ENCODE measurements at places on chromosomes 2 and 18.

DNA sequence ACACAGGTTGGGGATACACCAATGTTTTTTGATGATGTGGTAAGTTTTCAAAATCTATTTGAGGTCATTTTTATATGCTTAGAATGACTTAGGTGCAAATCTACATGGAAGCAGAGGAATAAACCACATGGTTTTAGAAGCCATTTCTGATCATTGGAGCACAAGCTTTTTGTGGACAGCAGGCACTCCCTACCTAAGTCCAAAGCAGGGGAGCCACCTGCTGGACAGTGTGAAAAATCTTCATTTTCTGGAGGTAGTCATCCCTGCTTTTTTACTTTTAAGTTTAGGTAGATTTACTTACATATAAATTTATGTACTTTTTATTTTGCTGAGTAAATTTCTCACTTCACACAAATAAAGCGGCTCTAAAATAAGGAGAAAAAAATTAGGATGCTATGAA lies 323.2 kb downstream of the PLCL1 start:
- peak; percentile 67 for DNase-seq

DNA sequence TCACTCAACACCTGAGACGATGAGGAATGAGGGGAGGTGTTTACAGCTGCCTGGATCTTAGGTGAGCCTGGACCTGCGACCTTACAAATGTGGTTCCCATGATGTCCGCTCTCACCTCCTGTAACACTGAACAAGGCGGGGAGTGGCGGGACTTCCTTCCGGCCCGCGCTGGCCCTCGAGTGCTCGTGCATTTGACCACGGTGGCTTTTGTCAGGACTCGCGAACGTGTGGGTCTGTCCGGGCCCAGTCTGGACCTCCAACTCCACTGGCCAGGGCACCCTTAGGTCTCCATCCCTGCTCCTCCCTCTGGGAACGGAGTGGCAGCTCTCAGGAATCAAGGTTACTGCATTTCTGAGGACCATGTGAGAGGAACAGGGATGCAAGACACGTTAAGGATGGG lies 263.0 kb upstream of the SALL3 start:
- DNase-seq = no peak

DNA sequence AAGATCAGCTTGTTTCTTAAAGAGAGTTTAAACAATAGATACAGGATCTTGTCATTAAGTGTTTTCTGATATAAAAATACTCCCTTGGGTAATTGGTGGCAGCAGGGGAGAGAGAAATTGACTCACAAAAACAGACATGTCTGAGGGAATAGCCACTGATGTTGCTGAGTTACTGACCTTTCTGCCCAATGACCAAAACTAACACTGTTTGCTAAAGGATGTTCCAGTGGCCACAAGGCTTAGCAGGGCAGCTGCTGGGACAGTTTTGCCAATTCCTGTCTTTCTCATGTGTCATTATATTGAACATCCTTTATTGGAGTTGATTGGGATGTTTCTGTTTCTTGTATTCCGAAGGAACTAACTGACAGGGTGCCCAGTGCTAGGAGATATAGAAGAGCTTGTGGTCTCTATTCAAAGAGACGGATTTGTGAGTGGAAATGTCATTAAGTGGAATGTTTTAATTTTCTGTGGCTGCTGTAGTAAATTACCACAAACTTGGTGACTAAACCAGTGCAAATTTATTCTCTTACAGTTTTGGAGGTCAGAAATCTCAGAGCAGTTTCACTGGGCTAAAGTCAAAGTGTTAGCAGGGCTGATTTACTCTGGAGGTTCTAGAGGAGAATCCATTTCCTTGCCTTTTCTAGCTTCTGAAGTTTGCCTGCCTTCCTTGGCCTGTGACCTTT lies 124.8 kb upstream of the RMDN2 start:
- DNase-seq = peak; percentile 30

DNA sequence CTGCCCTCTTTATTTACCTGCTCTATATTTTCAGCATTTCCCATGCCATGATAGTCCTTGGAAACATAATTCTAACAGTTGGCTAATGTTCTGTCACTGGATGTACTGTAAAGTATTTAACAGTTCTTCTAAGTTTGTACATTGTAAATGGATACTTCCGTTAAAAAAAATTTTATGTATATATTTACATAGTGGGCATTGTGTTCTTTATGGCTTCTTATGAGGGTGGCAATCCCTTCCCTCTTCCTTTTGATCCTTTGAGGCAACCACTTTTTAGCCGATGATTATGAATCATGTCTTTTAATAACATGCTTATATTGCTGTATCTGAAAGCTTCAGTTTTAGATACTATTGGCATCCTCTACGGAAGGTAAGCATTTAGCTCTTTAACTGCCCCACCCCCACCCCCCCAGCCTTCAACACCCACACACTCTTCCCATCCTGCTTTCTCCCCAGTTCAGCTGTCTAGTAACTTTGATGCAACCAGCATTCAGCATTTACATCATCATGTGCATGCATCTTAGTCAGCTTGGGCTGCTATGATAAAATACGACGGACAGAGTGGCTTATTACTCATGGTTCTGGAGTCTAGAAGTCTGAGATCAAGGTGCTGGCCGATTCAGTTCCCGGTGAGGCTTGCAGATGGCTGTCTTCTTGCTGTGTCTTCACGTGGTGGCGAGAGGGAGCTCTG lies 21.0 kb upstream of the EDAR start:
- no peak for DNase-seq

GRCh38 chr2:113281910-113282746 lies 3.4 kb upstream of the PAX8 start:
- DNase-seq = peak; percentile 23

- no peak for DNase-seq
These were observed 732.5 kb upstream of the CHAC2 start for GRCh38 chr2:53035153-53035552.

- DNase-seq = peak; percentile 71
These were observed 214.1 kb downstream of the AGPS start for GRCh38 chr2:177606636-177607035.

Measured in fibroblast of skin of back (primary cell).